Activated CD4-positive, CD25-positive, alpha-beta regulatory T cell treated with anti-CD3 and anti-CD28 coated beads, Interleukin-2, amount 50 U/mL, for 24 hours (primary cell): ENCODE measurements at places on chromosomes 1 and 21.

DNA sequence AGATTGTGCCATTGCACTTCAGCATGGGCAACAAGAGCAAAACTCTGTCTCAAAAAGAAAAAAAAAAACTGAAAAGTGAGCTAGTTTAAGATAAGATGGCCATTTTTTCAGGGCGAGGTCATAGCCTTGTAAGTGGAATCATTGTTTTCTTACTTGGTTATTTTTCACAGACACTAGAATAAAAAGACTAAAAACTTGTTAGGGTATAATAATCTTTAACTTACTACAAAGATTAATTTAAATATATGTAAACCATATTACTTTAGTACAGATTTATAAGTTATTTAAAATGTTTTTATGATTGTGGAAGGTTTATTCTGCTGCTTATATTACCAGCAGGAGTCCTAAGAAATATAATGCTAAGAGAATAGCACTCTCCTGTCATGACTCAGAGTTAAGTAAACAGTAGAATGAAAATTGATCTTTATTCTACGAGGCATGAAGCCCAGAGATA is 23.5 kb downstream of the ANGPTL1 start:
- no peak for ATAC-seq

GRCh38 chr1:115062542-115063004 is 26.7 kb downstream of the TSPAN2 start:
- peak; percentile 94 for ATAC-seq

- no peak for ATAC-seq
These were observed 9.9 kb upstream of the MAPKAPK2 start for GRCh38 chr1:206674745-206675175.

DNA sequence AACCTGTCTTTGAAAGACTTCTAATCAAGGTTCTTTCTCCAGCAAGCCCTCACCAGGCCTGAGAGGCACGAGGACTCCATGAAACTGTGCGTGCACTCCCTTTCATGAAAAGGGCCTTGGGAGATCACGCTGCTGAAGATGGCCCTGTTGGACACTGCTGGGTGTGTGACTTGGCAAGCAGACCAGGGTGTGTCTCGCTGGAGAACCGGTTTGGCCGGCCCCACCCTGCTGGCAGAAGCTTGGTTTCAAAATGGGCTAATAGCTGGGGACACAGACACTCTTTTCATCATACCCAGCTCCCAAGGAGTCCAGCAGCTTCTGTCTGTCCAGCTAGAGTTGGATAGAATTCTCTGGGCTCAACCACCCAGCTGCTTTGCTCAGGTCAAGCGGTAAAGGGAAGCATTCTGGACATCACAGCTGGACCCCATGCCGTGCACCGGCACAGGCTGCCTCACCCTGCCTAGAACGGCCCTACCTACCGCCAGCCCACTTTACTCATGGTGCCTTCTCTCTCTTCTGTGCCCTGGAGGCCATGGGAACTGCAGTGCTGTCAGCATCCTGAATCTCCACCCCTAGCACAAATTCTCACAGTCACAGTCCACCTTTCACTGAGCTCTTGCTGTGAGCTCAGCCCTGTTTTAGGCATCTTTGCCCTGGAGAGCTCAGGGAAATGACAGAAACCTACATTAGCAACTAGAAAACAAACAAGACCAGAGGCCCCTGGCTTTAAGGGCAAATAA is 24.6 kb downstream of the PKP1 start:
- no peak for ATAC-seq

- no peak for ATAC-seq
These were observed 47.5 kb downstream of the HSF2BP start for GRCh38 chr21:43611598-43612369.
